ENCODE measurements at places on chromosomes 1 and 21. TPM values are rescaled to one million over a fixed set of nuclear protein-coding genes. Genes with fewer than 3 reads are reported as not detected.

GRCh38 chr1:174789399-174789798, 210.3 kb upstream of the CACYBP start:
- DNase-seq: peak; percentile 92

DNA sequence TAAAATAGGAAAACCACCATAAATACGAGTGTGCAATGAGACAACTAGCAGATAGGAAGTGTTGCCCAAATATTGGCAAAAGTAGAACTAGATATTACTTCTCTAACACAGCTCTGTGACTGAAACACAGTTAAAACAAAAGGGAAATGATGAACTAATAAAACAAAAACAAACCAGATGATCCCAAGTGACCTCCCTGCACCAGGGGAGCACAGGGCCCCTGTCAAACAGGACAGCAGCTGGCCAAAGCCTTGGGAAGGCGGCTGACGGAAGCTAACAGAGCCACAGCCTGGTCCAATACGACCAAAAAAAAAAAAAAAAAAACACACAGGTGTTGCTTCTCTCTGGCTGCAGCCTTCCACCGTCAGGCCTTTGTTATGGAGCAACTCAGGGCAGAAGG, 17.8 kb downstream of the ZBTB17 start:
- peak; percentile 61 for DNase-seq

- no peak for DNase-seq
Measured at GRCh38 chr1:71087060-71087459, 6.2 kb upstream of the ZRANB2 start.

- no peak for DNase-seq
Measured at GRCh38 chr21:33914188-33914587, 1.4 kb downstream of the ATP5PO start.

OR6P1 gene
- total RNA-seq: not detected

NID1 gene
- total RNA-seq: 19.9 TPM

DNA sequence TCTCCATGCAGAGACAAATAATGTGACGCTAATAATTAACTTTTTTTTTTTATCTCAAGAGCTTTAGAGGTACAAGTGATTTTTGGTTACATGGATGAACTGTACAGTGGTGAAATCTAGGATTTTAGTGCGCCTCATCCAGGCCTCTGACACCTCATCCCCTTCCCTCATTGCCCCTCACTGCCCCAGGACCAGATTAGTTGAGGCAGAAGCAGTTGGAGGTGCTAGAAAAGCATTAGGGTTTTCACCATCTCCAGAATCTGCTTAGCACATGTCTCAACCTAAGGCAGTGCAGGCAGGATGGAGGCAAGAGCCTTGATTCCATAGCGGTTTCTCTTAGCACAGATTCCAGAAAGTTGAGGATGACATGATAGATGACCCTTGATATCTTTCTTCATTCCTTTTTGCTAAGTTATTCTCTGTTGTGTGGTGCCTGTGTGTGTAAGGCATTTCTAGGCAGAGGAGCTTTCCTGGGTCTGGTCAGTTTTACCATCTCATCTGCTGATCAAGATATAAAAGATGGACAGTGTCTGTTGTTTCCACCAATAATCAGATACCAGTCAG, 16.3 kb upstream of the IL10 start:
- DNase-seq: no peak

- no peak for DNase-seq
Measured at GRCh38 chr1:218636548-218636947, 291.4 kb downstream of the TGFB2 start.

GRCh38 chr1:88979749-88980116, 12.7 kb downstream of the KYAT3 start:
- no peak for DNase-seq

PEX19 gene
- 81.8 TPM for total RNA-seq

AZIN2 gene
- total RNA-seq: 5.0 TPM

DNA sequence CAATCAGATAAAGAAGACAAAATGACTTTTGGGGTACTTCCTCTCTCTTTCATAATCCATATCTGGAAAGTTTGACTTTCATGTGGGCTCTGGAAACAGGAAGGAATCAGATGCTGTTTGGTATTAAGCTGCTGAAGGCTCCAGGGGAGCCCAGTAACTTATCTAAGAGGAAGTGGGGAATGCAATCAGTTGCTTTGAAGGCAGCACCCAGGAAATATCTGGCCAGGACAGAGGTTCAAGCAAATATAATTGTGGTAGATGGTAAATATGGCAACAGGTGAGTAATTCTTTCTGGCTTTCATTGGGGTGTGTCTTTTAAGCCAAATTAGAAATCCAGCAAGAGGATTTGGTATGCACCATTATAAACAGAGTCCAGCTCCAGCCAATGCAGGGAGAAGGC, 44.4 kb downstream of the COLGALT2 start:
- DNase-seq: no peak

ACTL8 gene
- not detected for total RNA-seq

SYNJ1 gene
- total RNA-seq: 7.9 TPM

GART gene
- 131 TPM for total RNA-seq

ERG gene
- total RNA-seq: not detected
